CD4-positive, alpha-beta T cell treated with Interleukin-10 for 1 hour (primary cell): ENCODE measurements at places on chromosomes 3 and 15.

DNA sequence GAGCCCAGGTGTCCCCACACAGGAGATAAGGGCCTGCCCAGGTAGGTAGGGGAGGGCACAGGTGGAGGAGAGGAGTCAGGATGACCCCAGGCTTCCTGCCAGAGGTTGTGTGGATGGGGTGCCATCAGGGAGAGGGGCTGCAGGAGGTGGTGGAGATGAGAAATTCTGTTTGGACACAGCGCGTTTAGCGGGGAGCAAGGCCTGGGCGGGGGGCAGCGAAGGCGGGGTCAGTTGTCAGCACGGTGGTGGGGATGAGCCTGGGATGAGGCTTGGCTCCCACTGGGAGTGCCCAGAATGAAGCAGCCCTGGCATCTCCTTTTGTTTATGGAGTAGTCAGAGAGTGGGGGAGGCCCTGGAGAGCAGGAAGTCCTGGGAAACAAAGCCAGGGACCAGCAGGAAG, 14.6 kb downstream of the RNF123 start:
- no peak for DNase-seq

DNA sequence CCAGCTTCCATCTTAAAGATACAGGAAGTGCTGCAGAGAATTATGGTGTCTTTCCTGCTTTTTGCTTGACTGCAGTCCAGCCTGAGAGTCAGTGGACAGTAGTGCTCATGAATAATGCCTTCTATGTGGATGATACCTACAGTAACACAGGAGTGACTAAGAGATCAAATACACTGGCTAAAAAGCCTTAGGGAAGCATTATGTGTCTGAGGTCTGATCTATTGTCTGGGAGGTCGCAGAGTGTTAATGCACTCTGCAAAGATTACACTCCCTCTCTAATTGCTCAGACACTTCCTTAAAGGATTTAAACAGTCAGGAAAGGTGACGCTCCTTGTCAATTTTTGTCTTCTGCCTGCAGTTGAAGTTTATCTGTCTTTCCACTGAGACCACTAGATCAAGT, 183.6 kb downstream of the MCTP2 start:
- no peak for DNase-seq

GRCh38 chr3:87654184-87654583, 377.8 kb upstream of the POU1F1 start:
- DNase-seq = no peak

GRCh38 chr15:90035840-90036230, 34.7 kb downstream of the ZNF710 start:
- no peak for DNase-seq

DNA sequence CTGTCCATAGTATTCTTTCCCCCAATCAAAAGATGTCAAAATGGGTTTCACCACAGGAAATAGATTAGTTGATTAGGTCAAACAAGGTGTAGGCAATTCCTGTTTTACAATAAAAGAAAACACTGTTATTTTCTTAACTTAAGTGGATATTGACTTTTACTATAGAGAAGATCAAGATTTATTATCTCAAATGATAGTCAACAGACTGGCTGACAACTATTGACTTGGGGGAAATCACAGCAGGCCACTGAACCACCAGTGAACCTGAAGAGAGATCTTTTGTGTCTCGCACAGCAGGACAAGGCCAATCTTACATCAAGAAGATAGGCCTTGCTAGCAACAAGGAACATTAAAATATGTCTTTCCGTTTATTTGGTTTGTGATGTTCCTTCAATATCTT, 1187.6 kb downstream of the SI start:
- no peak for DNase-seq

GRCh38 chr3:178223876-178224275, 312.4 kb upstream of the KCNMB2 start:
- DNase-seq = no peak

DNA sequence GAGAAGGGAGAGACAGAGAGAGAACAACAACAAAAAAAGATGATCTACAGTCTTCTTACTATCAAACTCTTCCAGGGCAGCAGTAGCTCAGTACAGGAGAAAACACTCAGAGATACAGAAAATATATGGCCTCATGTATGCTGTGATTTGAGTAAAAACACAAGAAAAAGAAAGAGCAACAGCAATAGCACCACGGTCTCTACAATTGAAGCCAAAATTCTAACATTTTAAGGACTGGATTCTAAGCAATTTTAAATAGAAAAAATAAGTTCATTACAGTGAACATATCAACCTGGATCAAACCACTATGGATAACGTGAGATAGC, 43.5 kb upstream of the ALCAM start:
- no peak for DNase-seq

GRCh38 chr3:55461896-55462295, 25.2 kb downstream of the WNT5A start:
- no peak for DNase-seq

DNA sequence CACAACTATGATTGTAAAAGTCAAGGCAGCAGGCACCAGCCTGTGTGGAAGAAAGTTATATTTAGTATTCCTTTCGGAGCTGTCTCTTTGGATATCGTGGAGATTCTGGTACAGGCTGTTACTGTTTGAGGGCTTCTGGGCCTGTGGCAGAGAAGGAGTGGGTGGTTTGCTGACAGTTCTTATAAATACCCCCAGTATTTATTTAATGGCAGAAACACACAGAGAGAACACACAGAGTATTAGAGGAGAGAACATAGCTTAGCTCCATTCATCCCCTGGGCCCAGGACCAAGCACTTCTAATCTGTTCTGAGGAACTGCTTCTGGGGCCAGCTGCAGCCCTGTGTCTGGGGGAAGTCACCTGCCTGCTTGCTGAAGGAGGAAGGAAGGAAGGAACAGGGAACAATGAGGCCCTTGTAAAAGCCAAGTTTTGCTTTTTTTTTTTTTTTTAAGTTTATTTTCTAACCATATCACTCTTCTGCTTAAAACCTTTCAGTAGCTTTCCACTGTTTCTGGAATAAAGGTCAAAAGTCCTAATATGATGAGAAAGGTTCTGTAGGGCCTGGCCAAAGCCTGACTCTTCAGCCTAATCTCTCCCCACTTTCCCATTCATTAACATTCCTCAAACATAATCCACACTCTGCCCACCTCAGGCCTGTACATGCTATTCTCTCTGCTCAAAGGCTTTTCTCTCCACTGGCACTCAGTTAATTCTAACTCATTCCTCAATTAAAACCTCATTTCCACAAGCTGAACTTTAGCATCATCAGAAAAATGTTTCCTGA, 11.8 kb upstream of the PP2D1 start:
- no peak for DNase-seq

DNA sequence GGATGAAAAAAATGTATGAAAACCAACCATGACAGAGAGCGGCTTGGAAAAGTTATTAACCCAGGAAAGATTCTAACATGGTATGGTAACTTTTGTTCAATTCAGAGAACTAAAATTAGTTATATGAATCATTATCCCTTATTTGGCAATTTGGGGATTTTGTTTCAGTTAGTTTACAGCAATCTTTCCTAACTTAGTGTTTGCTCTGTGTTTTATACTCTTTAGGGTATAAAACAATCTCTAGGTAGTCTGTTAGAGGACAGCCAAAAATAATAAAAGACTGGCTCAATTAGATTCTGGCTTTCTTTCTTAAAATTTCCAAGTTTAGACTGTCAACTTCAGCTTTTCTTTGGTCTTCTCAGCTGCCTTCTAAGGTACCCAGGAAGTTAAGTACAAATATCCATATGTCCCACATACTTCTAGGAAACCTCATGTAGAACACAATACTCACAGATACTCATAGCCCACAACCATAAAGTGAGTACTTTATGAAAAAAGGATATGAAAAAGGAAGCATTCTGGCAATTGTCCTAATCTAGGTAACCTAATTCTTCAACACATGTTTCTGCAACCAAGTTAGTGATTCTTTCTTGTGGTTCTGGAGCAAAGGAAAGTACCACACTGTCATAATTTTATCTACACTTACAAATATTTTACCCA, 849.3 kb downstream of the ROBO1 start:
- DNase-seq = no peak

- no peak for DNase-seq
These were observed 21.2 kb downstream of the CADM2 start for GRCh38 chr3:84980011-84980410.

DNA sequence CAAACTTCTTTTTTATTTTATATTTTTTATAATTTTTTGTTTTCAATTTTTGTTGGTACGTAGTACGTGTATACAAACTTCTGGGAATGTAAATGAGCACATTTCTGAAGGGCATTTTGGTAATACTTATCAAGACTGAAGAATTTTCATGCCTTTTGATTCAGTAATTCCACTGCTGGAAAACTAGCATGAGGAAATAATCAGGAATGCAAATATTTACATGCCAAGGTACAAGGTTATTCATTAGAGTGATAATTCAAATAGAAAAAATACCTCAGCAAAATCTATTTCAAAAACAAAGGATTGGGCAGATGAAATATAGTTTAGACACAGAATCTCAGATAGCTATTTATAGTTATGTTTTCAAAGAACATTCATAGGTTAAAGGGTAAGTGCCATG, 128.7 kb downstream of the DMXL2 start:
- no peak for DNase-seq

DNA sequence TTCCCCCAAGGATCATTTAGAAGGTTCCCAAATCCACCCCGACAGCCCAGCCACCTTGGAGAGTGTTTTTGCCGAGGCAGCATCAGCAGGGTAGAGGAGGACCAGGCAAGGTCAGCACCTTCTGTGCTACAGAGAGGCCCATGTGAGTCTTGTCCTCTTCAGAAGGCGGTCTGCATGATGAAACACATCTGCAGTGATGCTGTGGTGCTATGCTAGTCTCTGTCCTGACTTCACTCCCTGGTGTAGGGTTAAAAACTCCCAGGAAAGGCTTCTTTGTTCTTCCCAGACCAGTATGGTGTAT, 87.9 kb downstream of the ITPR1 start:
- DNase-seq = no peak

GRCh38 chr3:4290272-4290893, 12.8 kb upstream of the SETMAR start:
- peak; percentile 54 for DNase-seq

- no peak for DNase-seq
These were observed 20.0 kb upstream of the BCL2A1 start for GRCh38 chr15:79990997-79991334.

GRCh38 chr15:55587321-55588069, 650 bp downstream of the PYGO1 start:
- no peak for DNase-seq

- no peak for DNase-seq
These were observed 192.6 kb upstream of the MBNL1 start for GRCh38 chr3:152076148-152076547.

DNA sequence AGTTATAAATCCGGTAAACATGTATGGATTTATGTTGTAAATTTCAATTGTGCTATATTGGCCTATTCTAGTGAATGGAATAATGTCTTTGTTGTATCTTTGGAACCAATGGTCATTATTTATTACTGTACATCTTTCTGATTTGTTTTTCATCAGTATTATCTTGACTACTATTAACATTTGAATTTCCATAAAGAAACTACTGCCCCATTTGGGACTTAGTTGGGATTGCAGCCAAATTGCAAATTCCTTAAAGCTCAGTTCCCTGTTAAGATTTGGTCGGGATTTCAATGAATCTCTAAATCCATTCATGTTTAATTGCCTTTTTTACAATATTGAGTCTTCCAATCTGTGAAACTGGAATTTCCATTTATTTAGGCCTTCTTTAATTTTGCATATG, 822.4 kb upstream of the CADM2 start:
- no peak for DNase-seq

GRCh38 chr15:27690290-27690689, 408.8 kb downstream of the OCA2 start:
- DNase-seq = no peak

- DNase-seq = peak; percentile 35
These were observed 103.3 kb downstream of the IL1RAP start for GRCh38 chr3:190617185-190617584.

DNA sequence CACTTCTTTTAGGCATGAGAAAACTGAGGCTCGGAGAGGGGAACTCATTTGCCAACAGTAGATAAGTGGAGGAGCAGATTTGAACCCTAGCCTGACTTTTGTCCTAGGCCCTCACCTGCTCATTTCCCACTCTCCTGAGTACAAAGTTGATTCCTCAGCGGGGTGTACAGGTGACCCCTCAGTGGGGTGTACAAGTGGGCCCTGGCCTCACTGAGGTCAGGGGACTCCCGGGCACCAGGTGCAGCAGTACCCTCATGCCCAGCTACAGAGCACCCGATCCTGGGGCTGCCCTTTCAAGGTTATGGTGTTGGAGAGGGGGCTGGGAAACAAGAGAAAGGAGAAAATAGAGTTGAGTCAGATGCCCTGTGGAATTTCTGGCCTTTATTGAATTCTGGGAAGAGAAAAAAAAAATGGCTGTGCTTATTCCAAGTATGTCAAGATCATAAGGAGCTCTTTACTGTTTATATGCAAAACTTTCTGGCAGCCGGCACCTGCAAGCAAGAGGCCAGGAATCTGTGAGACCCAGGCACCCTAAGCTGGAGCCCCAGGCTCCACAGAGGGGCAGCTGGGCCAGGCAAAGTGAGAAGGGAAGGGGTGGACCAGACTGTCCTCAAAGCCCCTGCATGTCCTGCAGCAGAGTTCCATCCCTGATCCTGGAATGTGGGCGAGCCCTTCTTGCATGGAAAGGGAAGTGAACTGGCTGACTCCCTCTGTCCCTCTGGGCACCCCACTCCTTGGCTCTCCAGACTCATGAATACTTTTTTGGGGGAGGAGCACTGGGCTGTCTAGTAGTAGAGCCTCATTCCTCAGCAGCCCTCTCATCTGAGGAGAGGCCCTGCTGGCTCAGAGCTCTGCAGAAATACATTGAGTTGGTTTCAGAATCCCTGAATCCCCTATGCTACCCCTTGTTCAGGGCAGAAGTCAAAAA, 43.1 kb downstream of the AMOTL2 start:
- DNase-seq = no peak

- DNase-seq = no peak
These were observed 146.9 kb downstream of the ERC2 start for GRCh38 chr3:56321383-56321782.

GRCh38 chr3:10462641-10463532, 42.5 kb downstream of the ATP2B2 start:
- DNase-seq = no peak

DNA sequence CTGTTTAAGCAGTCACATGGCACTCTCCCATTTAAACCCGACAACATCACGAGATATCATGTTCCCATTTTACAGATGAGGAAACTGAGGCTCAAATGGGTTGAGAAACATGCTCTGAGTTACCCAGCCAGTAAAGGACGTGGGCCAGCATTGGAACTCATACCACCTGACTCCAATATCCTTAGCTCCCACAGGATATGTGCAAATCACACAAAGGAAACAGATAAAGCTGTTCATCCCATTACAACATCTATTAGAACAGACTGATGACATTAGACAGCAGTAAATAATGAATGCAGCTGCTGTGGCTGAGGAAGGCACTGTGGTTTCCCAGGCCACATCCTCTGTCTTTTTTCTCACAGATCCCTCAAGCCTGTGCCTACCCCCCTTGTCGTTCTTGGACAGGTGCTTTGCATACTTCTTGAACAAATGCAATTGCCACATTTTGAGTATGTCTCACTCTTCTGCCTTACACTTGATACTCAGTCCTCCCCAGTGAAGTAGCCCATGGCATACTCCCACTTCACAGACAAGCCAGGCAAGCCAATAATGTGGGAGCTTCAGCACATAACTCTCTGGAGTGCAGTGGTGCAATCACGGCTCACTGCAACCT, 17.7 kb downstream of the FRMD4B start:
- peak; percentile 39 for DNase-seq
